DMS 273 treated with DMSO at 0.1 percent for 48 hours (cell line): ENCODE measurements at places on chromosomes 2 and 18.

DNA sequence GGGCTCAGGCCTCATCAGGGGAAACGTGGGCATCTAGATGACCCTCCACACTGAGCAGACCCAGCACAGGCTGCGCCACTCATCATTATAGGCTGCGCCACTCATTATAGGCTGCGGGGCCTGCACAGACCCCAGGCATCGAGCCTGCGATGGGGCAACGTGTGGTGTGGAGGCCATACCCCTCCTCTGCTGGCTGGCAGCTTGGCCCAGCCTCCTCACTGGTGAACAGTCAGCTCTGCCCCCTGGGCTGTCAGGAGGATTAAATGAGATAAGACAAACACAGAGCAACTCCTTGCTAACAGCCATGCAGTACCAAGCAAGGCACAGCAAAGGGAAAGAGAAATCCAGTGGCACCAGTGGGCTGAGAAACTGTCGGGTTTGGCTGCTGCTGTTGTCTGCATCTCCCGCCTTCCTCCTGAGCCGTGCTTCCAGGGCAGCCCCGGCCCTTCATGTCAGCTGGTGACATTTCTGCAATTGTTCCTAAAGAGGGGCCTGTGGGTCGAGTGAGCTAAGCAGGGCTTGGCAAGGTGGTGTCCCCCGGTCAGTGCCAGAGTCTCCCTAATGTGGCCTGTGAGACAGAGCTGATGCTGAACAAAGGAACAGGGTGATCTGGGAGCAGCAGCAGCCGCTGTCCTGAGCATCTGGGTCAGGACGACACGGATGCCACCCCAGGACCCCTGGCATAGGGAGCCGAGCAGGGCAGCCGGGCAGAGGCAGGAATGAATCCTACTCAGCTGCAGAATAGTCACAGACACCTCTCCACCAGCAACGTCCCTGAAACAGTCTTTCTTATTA lies 48.7 kb downstream of the RRM2 start:
- no peak for DNase-seq

GRCh38 chr2:84788027-84788426 lies 92.9 kb downstream of the TRABD2A start:
- DNase-seq: no peak

GRCh38 chr2:219041252-219041651 lies at the start of gene CFAP65:
TSS of gene CFAP65 (minus strand) at chr2:219041516. CDS start at chr2:219039048, 2,468 bp downstream.
- no peak for DNase-seq

- DNase-seq: no peak
Measured at GRCh38 chr18:867257-867656, 37.4 kb upstream of the ADCYAP1 start.

GRCh38 chr18:22856870-22857269 lies 76.3 kb upstream of the RBBP8 start:
- no peak for DNase-seq

GRCh38 chr18:30828700-30829099 lies 213.8 kb downstream of the DSC3 start:
- DNase-seq: no peak

DNA sequence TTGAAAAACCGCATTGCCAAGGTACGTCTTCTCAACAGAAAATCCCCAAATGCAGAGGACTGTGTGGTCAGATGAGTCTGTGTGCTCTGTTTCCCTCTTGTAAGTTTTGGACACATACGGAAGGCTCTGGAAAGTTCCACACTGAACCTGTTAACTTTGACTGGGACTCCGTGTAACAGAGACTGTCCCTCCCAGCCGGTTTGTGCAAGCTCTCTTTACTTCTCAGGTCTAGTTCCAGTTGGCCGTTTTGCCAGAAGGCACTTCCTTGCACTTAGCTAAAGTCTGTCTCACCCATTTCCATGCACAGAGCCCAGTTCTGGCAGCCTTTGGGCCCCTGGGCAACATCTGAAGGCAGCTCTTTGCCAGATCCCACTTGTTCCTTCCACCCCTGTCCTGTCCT lies 22.0 kb downstream of the EFHD1 start:
- no peak for DNase-seq

GRCh38 chr2:169923977-169924376 lies 96.7 kb downstream of the UBR3 start:
- DNase-seq: no peak

GRCh38 chr2:170454471-170455372 lies 260.4 kb upstream of the SP5 start:
- no peak for DNase-seq

DNA sequence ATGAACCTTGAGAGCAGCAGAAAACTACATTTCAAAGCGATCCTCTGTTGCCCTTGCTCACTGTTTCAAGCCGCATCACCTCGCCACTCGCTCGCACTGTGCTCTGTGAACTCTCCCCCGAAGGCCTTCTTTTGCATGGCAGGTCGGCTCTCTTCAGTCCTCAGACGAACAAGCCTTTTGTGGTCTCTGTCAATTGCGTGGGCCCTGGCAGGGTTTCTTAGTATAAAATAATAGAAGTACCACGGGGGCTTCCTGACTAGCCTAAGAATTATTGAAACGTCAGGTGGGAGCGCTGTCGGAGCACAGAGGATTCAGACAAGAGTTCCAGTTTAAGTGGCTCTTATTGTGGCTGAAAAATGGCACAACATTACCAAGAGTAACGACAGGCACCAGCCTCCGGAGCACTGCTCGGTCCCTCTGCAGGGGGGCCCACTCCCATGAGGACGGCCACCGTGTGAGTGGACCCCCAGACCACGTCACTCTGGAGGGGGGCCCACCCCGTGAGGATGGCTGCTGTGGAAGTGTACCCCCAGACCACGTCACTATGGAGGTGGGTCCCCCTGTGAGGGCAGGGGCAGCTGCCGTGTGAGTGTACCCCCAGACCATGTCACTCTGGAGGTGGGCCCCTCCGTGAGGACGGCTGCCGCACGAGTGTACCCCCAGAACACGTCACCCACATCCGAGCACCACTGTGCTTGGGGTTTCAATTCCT lies 237.7 kb downstream of the HDAC4 start:
- DNase-seq: no peak

DNA sequence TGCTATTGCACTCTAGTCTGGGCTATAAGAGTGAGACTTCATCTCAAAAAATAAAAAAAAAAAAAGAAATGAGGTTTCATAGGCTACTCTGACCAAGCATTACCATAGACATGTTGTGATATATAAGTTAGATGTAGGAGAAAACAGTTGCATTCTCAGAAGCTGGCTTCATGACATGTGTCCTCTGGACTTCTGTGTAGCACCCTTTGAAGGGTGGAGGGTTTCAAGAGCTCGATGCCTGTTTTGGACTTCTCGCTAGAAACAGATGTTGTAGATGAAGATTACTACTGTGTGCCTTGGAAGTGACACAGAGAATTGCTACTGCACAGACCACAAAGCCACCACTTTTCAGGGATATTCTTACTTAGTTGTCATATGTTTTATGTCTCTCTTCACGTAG lies 91.0 kb downstream of the TMEM247 start:
- DNase-seq: no peak

DNA sequence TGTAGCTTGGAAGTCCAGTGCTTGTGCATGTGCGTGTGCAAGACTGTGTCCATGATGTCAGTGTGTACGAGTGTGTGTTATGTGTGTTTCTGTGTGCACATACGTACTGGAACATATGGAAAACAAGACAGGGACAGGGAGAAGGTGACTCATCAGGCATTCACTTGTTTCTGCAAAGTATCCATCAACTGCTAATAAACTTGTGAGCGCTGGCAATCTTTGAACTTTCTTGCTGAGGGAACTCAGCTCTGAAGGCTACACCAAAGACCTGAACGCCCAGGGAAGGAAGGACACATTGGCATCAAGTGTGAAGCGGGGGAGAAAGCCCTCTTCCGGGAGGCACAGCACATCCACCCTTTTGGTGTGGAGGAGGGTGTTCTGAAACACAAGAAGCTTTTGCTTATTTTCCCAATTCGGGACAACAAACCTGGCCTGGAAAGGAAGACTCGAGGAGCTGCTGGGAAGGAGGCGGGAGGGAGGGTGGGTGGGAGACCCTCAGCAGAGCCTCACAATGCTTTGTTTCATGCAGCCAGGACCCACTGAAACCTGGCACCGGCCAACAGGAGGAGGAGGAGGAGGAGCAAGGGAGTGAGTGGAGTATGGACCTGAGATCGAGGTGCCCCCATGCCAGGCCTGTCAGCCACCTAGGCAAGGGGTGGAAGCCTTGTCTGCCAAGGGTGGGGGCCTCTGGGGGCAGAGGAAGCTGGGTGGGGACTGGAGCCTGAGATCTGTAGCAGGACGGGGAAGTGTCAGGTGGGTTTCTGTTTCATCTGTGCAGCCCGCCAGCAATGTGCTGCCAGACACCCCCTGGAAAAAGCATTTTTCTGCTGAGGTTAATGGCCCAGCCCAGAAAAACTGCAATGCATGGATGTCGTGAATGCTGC lies 26.8 kb downstream of the SMAD7 start:
- DNase-seq: no peak

DNA sequence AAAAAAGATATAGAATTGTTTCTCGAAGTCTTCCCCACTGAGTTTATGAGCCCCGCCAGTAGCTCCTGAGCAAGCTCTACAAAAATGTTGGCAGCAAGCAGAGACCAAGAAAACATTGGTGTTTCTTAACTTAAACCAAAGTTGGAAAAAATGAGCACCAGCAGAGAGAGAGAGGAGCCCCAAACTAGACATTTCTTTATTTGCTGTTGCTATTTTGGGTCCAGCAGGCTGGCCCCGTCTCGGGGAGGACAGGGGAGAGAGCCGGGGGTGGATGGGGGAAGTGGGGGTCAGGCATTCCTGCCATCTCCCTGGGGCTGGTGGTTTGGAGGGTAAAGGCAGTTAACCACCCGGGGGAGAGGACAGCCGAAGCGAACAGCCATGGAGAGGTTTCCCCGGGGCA lies 113.0 kb downstream of the DYSF start:
- DNase-seq: no peak

- DNase-seq: no peak
Measured at GRCh38 chr2:108079736-108080135, 93.4 kb downstream of the SLC5A7 start.

GRCh38 chr2:73897934-73898333 lies 5.1 kb downstream of the ACTG2 start:
- DNase-seq: no peak

DNA sequence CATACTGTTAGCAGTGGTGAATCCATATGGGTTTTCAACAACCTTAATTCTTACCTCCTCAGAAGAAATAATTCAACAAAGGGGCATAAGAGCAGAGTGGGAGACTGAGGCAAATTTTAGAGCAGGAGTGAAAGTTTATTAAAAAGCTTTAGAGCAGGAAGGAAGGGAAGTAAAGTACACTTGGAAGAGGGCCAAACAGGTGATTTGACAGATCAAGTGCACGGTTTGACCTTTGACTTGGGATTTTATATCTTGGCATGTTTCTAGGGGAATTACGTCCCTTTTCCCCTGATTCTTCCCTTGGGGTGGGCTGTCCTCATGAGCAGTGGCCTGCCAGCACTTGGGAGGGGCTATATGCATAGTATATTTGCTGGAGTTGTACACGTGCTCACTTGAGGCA lies 280.5 kb downstream of the MBD5 start:
- DNase-seq: no peak
